ENCODE measurements at places on chromosomes 16 and 17.

DNA sequence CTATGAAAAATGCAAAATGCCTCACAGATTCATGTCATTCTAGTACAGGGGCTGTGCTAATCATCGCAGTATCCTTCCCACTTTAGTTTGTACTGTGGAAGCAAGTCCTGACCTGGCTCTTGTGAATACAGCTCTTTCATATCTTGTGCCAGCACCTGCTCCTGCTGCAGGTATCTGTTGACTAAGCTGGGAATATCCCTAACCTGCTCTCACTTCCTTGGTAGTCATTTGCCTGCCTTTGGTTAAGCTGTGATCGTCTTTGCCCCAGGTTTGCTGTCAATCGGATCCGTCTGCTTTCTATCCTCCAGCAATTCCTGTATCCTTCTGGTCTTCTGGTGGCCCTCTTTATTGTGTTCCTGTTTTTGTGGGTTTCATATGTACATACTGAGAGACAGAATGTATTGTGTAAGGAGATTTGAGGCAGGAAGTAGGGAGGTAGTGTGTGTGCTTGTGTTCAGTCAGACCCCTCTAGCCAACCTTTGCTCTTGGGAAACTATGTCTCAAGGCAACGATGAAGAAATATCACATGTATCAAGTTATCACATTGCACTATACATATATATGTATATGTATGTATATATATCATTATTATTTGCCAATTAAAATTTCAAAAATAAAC is 7.7 kb upstream of the GINS3 start:
- no peak for DNase-seq

DNA sequence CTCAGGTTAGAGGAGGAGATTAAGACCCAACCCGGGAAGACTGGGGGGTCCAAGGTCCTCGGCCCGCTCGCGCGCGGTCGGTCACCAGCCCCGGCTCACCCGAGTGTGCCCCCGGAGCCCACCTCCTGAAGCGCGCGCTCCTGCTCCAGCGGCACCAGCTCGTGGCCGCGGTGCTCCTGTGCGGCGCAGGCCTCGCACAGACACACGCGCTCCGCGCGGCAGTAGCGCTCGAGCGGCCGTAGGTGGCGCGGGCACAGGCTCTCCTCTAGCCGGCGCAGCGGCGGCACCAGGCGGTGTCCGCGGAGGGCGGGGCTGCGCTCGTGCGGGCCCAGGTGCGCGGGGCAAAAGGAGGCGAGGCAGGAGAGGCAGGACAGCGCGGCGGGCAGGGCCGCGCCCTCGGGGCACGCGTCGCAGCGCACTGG is 618 bp downstream of the TRIM47 start:
- DNase-seq: peak; percentile 69

DNA sequence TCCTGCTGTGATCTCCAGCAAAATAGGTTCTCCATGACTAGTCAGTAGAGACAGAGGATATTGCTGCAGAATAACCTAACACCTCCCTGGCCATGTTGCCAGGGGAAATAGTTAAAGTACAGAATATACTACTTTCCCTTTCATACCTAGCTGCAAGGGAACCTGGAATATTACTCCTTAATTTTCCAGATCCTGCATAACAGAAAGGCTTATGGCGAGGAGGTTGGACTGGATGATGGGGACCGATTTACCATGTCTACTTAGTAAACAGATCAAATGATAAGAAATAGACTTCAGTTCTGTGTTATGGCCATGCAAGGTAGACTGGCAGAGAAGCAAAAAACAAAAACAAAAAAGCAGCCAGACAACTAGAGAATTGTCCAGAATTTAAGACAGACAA is 117.4 kb downstream of the MSI2 start:
- DNase-seq: no peak

GRCh38 chr17:9108146-9108545 is 86.8 kb downstream of the NTN1 start:
- no peak for DNase-seq

- DNase-seq: no peak
These were observed 7.2 kb downstream of the ENO3 start for GRCh38 chr17:4958102-4958501.

DNA sequence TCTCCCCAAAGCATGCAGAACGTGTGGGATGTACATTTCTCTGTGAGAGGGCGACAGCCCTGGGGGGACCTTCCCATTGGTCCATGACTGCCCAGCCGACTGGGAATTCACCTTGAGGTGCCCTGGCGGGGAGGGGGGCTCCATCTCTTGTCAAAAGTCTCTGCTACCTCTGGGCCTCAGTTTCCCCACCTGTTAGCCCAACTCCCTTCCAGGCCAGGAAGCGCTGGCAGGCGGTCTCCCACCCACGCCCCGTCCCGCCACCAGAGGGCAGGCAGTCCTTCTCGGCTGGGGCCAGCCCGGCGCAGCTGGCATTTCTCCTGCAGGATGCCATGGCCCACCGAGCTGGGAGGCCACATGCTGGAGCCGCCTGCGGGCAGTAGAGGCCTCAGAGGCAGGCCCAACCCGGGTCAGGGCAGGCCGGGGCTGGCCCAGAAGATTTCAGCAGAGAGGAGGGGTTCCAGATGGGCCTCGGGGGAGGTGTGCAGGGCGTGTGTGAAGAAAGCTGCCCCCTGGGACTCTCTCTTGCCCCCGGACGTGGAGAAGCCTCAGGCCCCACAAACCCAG is 16.6 kb downstream of the CD7 start:
- peak; percentile 66 for DNase-seq

DNA sequence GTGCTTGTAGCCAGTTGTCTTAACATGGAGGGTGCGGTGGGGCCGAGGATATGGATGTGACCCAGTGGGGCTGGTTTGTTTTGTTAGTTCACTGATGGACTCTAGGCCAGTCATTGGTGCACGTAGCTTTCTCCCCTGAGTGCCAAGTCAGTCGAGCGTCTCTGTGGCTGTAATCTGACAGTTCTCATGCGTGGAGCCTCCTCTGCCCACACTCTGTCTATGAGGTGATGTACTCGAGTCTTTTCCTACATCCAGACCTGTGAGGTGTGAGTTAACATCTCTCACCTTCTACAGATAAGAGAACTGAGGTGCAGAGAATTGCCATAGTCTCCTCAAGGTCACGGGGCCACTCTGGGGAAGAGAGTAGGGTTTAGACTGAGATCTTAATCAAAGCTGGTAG is 90.2 kb downstream of the MARCHF10 start:
- no peak for DNase-seq

- DNase-seq: no peak
These were observed 678 bp upstream of the HOXB6 start for GRCh38 chr17:48605409-48605919.

DNA sequence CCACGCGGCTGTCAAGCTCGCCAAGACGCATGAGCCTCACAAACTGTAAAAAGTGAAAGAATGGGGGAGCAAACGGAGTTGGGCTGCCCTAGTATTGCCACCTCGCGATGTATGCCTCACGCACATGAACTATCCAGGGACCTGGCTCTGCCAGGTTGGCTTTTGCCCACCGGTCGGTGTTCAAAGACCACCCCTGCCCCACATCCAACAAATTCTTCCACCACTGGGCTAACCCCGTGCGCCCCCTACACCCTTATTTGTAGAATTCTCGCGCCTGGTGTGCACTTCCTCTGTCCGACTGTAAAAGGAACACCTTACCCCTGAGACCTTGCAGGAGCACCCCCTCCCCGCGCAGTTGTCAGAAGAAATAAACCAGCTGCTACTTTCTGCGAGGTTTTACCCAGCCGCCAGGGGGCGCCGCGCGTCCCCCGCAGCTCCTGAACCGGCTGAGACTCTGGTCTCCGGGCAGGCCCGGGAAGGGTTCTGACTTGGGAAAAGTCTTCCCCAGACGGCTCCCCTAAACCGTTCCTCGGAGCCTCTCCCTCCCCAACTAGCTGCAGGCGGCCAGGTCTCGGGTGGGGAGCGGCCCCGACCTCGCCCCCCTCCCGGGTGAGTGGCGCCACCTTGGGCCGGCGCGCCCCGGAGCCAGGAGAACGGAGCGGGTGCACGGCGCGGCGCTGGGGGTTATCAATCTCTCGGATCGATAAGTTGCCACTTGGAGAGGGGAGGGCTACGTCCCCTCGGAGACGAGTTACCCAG is 1.7 kb upstream of the ZNF423 start:
- peak; percentile 38 for DNase-seq

DNA sequence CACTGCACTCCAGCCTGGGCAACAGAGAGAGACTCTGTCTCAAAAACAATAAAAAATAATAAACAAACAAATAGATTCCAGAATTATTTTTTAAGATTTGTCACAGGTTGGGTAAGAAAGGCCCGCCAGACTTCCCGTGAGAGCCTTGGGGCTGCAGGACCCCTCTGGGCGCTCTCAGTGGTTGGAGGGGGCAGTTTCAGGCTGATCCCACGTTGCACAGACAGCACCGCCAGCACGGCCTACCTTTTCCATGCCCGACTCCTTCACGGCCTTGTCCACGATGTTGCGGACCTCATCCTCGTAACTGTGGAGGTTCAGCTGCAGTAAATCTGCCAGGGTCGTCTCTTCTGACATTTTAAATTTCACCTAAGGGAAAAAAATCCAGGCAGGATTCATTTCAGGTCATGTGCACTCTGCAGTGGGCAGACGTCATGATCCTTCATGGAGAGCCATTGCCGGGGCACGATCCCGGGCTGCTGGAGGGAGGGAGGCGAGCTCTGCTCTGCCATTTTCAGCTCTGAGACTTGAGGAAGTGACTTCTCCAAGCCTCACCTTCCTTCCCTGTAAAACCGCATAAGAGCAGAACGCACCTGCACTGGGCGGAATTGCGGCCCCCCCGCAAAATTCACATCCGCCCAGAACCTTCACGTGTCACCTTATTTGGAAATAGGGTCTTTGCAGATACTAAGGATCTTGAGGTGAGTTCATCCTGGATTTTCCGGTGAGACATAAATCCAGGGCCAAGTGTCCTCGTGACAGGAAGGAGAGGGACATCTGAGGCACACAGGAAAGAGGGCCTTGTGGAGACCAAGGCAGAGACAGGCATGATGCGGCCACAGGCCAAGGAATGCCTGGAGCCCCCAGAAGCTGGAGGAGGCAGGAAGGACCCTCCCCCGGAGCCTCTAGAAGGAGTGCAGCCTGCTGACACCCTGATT is 66.8 kb downstream of the DNAH17 start:
- DNase-seq: no peak

- no peak for DNase-seq
These were observed 63.9 kb upstream of the RPH3AL start for GRCh38 chr17:416293-417206.

GRCh38 chr17:58699771-58700170 is 7.4 kb downstream of the RAD51C start:
- DNase-seq: no peak

DNA sequence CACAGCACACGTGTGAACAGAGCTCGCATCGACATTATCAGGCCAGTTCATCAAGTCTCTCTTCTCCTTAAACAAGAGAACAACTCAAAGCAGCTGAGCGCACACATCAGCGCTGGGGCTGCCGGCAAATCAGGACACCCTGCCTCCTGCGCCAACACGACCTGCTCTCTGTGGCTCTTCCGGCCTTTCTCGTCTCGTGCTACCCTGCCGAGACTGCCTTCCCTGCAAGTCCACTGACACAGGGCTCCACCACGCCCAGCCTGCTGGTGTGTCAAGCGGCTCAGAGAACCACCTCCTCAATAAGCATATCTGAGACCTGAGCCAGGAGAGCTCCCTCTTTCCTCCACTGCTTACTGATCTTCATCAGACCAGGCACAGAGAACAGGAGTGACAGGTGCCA is 96.9 kb downstream of the ZNF778 start:
- DNase-seq: no peak

DNA sequence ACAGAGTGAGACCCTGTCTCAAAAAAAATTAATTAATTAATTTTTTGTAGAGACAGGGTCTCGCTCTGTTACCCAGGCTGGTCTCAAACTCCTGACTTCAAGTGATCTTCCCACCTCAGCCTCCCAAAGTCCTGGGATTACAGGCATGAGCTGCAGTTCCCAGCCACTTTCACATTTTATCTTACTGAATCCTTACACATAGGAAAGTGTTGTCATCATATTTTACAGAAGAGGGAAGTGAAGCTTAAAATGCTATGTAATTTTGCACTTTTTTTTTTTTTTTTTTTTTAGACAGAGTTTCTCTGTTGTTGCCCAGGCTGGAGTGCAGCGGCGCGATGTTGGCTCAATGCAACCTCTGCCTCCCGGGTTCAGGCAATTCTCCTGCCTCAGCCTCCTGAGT is 21.1 kb upstream of the ZNF629 start:
- DNase-seq: no peak

- no peak for DNase-seq
These were observed 1508.2 kb downstream of the CDH11 start for GRCh38 chr16:63613701-63614100.

GRCh38 chr17:45414990-45415881 is 17.4 kb downstream of the ARHGAP27 start:
- no peak for DNase-seq

DNA sequence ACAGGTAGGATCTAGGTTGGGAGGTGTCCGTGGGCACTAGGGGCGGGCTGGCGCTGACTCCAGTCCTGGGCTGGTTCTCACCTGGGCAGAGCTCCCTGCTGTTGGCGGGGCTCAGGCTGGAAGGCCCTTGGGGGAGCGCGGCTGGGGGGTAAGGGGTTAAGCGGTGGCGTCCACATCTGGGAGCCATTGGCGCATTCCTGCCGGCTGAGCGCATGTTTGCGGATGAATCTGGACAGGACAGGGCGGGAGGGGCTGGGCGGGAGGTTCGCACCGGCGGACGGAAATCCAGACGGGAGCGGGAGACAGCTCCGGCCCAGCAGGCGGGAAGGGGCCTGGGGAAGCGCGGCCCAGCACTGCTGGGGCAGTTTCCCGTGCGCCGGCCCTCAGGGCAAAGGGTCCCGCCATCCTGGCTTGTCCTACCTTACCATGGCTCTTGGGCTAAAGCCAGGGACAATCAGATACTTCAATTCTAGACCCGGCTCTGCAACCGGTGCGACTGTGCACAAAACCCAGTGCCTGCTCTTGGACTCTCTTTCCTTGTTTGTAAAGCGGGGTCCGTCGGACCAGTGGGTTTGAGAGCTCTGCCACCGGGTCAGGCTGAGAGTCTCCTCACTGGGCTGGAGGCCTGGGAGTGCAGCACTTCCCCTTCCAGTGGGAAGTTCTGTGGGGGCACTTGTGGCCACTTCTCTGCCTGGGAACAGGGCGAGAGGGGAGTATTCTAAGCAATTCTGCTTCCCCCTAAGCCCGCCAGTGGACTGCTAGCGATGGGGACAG is 7.8 kb downstream of the RARA start:
- DNase-seq: peak; percentile 57

GRCh38 chr17:6534846-6535514 is 21.4 kb downstream of the PITPNM3 start:
- no peak for DNase-seq

GRCh38 chr17:22161376-22161775 is 469.1 kb downstream of the KCNJ18 start:
- no peak for DNase-seq

- peak; percentile 72 for DNase-seq
These were observed 24.6 kb upstream of the SHISA9 start for GRCh38 chr16:12876778-12877177.

DNA sequence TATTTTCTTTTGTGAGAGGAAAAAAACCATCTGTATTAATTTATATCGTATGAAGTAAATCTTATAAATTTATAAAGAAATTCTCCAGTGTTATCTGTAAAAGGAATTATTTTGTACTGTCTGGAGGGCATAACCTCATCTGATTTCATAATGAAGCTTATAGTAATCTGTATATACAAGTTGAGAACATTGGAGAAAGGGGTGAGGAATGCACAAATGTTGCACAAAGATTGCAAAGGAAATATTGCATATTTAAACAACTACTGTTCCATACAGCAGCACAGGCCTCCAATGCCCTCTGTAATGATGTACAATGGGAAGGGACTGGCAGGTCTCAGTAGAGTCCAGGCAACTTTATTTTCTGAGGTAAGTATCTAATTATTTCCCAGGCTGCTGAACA is 50.8 kb upstream of the KCNJ16 start:
- DNase-seq: no peak

- DNase-seq: no peak
These were observed at the start of gene GAST for GRCh38 chr17:41711669-41712400. Gene GAST, plus strand, starts transcription at chr17:41712331. Its CDS starts 3,106 bp downstream, at chr17:41715437.

- DNase-seq: no peak
These were observed 52.3 kb downstream of the CYB5D2 start for GRCh38 chr17:4195306-4195705.
